Activated CD4-positive, alpha-beta T cell treated with anti-CD3 and anti-CD28 coated beads, Interleukin-2, Interleukin-6, amounts not matched to agents 100 ng/mL and 50 ng/mL, durations not matched to agents 16 hours and 8 hours (primary cell): ENCODE measurements at places on chromosomes 2 and 18.

DNA sequence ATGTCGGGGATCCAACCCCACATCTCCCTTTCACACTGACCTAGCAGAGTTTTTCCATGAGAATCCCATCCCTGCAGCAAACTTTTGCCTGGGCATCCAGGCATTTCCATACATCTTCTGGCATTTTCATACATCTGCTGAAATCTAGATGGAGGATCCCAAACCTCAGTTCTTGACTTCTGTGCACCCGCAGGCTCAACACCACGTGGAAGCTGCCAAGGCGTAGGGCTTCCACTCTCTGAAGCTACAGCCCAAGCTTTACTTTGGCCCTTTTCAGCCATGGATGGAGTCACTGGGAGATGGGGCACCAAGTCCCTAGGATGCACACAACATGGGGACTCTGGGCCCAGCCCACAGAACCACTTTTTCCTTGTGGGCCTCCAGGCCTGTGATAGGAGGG lies 32.2 kb upstream of the TEX51 start:
- no peak for DNase-seq

DNA sequence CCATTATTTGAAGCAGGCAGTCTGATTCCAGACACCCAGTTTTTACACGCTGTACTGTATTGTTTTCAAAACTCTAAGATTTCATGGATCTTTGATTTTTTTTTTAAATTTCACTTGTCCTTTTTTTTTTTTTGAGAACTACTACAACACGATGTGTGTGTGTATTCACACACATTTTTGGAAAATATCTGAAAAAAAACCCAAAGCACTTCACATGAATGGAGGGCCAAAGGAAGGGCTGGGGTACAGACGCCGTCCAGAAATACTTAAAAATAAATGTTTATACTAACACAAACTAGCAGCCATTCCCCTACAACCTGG lies 314 bp upstream of the SSB start:
- no peak for DNase-seq

DNA sequence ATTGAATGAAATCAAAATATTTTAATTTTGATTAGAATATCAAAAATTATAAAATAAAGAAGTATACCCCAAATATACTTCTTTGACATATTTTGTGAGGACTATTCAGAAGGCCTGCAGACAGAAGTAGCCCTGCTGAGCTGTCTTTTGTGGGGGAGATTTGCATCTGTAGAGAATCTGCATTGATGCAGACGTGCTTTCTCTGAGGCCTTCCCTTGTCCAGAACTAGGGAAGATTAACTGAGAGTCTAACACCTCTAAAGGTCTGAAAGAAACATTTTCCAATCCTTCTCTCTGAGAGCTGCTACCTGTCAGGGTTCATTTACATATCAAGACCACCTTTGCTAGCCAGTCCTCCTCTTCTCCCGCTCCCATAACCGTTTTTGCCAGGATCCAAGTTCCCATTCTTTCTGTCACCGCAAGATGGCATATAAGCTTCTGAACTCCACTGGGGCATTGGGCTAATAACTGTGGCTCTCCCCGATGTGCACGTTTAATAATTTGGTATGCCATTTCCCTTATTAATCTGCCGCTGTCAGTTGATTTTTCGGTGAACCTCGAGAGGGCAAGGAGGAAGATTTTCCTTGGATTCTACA lies 510.4 kb upstream of the CNTNAP5 start:
- no peak for DNase-seq

DNA sequence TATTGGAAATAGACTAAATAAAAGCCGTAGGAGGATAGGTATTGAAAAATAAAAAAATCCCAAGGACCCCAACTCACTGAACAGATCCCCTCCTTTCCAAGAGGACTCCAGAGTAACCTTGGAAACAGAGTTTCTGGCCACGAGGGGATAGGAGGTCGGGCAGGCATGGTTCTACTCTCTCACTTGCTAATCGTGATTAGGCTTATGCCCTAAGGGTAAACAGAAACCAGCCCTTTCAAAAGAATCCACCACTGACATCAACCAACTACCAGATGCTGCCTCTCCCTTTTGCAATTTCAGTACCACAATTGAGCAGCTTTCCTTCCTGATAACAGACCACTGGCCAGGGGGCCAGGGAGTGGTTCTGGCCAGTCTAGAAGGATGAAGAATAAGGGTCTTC lies 477.8 kb downstream of the EIPR1 start:
- DNase-seq: no peak

DNA sequence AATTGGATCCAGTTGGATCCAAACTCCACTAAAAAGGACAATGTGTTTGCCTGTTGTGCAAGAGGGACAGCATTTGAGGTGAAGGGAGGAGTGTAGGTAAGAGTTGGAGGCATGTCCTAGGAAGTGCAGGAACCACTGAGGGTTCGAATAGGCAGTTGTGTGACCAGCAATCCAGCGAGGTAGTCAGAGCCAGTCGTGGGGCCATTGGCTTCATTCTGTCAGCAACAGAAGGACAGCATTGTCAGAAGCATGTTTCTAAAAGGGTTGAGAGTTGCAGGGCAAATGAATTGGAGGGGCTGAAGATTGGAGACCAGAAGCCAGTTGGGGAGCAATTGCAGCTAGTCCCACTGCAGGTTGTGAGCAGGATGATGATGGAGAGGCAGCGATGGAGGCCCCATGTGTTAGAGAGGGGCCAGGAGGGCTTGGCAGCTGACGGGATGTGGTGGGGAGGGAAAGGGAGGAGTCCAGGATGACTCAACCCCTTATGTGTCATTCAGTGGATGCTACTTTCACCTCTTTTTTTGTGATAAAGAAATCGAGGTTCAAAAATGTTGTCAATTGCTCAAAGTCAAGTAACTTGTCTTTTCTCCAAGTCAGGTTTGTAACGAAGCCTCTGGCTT lies 96.7 kb upstream of the SIX3 start:
- DNase-seq: peak; percentile 62

DNA sequence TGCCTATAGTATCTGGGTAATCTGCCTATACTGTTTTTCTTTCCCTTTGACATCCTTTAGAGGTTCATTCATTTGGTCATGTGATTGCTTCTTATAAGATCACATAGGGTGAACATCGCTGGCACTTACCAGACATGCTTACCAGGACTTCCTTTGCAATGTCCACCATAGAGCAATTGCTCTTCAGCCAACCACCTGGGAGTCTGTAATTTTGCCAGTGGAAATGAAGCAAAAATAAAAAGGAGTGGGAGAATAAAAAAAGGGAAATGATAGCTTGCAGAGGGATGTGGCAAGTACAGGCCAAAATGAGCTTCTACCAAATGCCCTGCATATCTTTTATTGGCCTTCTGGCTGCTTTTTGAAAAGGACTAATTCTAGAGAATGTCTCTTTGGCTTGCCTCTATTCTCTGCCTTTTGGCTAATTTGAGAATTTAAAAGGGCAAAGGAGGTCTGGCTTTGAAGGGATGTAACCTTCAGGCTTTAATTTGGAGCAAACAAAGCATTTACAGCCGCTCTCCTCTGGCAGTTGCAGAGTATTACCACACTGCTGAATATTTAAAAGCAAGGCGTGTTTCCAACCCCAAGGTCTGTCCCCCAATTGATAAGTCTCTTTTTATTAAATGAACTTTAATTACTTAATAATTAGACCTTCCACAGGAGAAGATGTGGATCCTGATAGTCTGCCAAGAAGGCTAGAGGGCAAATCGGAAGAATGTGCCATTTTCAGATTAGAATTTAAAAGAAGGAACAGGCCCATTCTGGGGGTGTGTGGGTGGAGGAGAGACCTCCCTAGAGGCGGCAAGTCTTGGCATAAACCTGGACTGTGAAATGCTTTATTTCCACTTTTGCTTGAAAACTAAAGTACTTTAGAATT lies 557.9 kb downstream of the DCC start:
- no peak for DNase-seq

GRCh38 chr2:240961910-240962299 lies 36.5 kb upstream of the SNED1 start:
- DNase-seq: no peak

- no peak for DNase-seq
These were observed 7.6 kb downstream of the POU3F3 start for GRCh38 chr2:104861351-104862057.

DNA sequence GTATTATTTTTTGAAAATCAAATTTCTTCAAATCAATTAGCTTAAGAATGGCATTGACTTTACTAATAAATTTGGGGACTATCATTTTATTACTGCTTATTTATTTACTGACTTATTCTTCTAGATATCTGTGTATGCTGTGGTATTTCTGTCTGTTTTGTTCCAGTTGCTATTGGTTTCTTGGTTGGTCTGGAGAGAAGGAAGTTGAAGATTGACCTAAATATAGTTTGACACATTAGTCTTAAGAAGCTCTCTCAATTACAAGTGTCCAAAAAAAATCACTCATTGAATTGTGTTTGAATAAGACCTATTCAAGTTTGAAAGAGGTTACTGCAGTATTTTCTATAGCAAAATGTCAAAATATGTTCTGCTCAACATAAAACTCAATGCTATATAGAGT lies 153.3 kb upstream of the KYNU start:
- DNase-seq: no peak

DNA sequence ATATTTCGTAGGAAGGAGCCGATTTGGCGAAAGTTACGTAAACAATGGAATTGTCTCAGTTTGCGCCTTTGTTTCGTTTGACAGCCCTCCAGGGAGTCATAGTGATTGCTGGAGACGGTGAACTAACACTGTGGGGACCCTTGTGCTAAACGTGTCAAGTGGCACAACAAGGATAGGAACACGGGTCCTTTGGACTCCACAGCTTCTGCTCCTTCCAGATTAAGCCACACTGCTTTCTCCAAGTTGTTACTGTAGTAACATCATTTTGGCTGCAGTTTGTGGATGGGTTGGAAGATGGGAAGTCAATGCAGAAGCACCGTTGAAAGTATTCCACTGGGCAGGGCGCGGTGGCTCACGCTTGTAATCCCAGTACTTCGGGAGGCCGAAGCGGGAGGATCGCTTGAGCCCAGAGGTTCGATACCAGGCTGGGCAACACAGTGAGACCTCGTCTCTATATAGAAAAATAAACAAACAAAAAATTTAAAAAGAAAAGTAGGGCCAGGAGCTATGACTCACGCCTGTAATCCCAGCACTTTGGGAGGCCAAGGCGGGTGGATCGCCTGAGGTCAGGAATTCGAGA lies 636 bp upstream of the IMMT start:
- DNase-seq: peak; percentile 24

GRCh38 chr2:164053021-164053420 lies 317.2 kb upstream of the FIGN start:
- DNase-seq: no peak

- DNase-seq: no peak
These were observed 99.1 kb upstream of the ZNF397 start for GRCh38 chr18:35141567-35142274.

- DNase-seq: no peak
These were observed 93.5 kb downstream of the FAM124B start for GRCh38 chr2:224308272-224308911.

DNA sequence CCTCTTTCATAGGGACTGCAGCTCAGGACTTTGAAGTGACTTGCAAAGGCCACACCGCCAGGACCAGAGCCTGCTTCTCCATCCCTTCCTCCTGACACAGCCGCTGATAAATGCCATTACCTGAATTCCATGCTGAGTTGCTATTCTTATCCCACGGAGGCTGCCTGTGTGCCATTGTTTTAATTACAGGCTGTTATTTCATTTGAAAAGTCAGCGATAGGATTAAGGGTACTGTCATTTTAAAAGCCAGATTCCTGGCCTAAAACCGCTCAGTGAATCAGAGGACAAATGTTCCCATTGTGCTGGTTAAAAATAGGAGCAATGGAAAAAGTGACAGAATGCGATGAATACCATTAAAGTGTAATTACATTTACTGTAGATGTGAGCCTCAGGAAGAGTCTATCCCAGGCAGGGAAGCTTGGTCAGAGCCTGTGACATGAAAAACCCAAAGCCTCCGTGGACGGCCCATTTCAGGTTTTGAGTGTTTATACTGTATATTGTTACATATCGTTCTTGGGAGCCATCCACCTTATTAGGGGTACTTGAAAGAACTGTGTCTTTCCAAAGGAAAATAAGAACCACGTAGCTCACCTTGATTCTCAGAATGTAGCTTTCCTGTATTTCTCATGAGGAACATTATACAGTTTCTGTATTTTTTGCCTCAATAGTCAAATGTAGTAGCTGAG lies 41.3 kb downstream of the PDCL3 start:
- DNase-seq: no peak

DNA sequence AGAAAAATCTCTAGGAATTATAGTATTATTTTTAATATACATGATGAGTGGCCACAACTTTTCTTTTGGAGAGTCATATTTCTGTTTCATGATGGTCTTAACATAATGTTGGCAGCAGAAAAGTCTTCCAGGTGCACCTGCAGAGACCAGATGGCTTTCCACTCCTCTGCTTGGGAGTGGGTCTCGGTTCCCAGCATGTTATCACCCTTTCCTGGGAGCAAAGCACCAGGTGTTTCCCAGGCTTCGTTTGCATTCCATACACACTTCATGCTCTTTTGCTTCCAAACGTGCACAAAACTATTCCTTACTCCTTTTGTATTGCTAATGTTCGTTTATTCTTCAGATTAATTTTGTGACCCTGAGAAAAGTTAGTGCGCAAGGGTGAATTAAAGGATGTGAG lies 305.2 kb downstream of the CDH2 start:
- no peak for DNase-seq

DNA sequence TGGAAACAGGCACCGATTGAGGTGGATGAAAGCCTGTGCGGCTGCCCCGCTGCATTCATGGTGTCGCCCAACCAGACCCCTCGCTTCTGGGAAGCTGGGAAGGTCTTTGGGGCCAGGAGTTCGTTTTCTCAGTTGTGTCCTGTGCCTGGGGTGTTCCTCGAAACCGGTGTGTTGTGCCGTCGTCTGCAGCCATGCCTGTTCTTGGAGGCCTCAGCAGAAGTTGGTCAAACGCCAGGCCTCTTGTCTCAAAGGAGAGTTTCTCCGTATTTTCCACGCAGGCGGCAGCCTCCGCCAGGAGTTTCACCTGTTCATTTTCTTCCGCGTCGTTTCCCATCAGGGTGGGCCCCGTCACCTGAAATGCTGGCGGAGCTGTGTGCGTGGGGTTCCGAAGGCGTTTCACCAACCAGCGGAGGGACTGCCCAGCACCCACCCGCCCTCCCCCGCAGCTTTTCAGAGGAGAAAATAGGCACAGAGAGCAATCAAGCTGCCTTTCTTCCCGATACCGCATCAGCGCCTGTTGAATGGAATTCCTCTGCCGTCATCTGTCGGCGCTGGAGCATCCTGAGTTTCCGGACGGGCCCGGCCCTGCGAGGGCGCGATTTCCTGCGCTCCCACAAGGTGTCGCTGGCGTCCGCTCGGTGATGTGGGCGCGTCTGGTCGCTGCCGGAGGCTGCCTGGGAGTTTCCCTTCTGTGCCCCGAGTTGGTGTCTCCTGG lies 17.0 kb upstream of the NFATC1 start:
- DNase-seq: peak; percentile 86

GRCh38 chr2:140639628-140640027 lies 1491.2 kb downstream of the LRP1B start:
- no peak for DNase-seq

GRCh38 chr18:63903851-63904570 lies 3.7 kb upstream of the SERPINB10 start:
- DNase-seq: no peak

- DNase-seq: no peak
These were observed 76.4 kb upstream of the PARD3B start for GRCh38 chr2:204468746-204469429.

DNA sequence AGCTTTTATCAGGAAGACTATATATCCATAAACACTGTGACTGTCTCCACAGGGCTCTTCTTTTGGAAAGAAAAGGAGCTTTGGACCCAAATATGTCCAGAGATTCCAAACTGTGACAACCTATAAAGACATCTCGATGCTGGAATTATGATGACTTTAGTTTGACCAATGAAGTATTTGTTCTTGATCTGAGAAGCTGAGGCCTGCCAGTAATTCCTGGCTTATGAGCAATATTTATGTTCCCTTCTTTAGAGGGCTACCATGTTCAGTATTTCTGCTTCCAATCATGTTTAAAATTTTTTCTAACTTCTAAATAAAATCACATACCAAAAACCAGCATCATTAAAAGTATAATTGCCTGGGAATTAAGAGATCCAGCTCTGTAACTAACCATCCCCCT lies 41.1 kb downstream of the FEZ2 start:
- DNase-seq: no peak
